Activated naive CD8-positive, alpha-beta T cell treated with anti-CD3 and anti-CD28 coated beads, Interleukin-2, amount 50 U/mL, for 16 hours (primary cell): ENCODE measurements at places on chromosomes 12 and 14.

DNA sequence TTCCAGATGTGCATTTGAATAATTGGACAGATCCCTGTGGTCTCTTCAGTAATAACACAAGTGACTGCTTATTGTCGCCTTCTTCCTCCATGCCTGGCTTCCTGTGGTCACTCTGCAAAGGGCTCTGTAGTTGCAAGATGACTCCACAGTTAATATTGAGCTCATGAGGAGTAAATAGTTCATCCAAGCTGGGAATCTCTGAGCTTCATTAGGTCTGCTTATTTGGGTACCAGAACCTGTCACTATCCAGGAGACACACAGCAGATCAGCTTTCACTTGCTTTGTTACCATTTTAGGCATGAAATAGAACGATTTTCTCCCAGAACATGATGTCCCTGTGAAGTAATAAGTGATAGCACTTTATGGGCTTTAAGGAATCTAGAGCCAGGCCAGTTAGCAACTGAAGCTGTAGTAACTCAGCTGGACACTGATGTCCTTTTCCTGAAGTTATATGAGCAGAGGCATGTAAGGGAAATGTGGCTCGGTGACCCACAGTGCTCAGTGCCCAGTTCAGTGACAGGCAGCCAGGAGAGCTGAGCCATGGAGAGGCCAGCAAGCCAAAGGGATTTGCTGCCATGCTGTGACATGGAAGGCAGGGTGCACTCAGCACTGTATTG lies 50.1 kb downstream of the CRADD start:
- no peak for DNase-seq

DNA sequence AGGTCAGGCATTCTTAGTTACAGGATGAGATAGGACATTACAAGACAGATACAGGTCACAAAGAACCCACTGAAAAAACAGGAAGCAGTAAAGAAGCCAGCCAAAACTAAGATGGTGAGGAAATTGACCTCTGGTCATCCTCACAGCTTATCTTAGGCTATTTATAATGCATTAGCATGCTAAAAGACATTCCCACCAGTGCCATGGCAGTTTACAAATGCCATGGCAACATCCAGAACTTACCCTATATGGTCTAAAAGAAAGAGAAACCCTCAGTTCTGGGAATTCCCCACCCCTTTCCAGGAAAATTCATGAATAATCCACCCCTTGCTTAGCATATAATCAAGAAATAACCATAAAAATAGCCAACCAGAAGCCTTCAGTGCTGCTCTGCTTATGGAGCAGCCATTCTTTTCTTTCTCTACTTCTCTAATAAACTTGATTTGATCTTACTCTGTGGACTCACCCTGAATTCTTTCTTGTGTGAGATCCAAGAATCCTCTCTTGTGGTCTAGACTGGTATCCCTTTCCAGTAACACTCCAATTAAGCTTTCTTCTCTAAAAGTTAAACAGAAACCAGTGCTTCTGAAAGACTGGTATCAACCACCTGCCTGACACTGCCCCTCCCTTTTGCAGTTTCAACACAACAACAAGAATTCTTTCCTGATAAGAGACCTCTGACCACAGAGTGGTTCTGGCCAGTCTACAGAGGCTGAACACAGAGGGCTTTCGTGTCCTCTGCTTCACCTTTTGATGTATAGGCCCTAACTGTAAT lies 86.9 kb downstream of the BCAT1 start:
- no peak for DNase-seq

DNA sequence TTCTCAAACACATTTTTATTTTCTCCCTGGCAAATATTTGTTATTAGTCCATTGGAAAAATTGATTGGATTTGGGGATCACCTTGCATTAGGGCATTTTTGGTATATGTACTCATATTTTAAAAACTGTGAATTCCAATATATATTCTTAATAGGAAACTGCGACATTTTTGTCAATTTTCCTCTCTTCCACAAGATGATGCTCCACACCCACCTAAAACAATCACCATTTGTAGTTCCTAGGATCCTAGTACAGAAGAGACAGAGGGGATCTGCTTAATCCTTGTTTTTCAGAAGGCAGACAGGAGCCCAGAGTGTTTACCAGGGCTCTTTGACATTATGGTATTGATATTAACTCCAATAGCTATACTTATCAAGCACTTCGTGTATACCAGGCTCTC lies 22.8 kb upstream of the OASL start:
- DNase-seq, result no peak

DNA sequence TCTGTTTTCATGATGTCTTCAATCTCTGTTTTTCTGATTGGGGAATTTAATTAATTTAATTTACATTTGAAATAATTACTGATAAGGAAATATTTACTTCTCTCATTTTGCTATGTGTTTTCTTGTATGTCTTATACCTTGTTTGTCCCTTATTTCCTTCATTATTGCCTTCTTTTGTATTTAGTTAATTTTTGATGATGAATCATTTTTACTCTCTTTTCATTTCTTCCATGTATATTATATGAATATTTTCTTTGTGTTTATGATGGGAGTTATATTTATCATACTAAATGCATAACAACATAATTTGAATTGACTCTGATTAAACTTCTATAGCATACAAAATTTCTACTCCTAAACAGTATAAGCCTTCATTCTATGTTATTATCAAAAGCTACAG lies 309.6 kb downstream of the LRFN5 start:
- no peak for DNase-seq

GRCh38 chr12:117182866-117183265 lies 7.4 kb downstream of the FBXO21 start:
- DNase-seq, result no peak

- DNase-seq, result no peak
These were observed 54.9 kb upstream of the SCN8A start for GRCh38 chr12:51536159-51536558.

GRCh38 chr12:47602949-47603558 lies 102.8 kb downstream of the RPAP3 start:
- DNase-seq, result no peak

DNA sequence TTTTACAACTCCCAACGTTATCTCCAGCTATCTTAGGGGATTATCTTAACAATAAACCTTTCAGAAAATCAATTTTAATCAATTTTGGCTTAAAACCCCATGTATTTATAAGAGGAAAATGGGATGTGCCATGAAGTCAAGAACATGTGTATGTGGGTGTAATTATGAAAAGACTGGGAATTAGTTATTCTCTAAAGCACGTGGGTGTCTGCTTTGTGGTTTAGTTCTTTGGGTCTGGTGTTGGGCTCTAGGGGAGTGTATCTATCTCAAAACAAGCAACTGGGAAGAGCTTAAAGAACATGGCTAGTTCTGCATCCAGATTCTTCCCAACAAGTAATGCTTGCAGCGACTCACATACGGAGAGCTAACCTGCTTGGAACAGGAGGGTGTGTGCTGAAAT lies 40.1 kb upstream of the MAX start:
- DNase-seq, result no peak

DNA sequence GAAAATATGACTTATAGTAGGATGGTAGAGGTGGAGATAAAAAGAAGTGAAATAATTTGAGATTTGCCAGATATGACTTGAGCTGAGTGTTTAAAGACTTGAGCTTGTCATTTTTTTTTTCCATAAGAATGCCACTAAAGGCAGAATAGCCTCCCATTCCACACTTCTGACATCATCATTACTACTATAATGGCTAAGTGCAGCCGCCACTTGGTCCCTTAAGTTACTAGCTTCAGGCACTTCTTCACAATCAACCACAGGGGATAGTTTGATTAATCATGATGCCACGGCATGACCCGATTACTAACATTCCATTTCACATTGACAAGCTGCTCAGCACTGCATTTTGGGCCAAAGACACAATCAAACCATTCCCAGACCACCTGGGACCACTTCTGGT lies 127.9 kb downstream of the EFCAB11 start:
- no peak for DNase-seq

- no peak for DNase-seq
These were observed 34.4 kb downstream of the WBP11 start for GRCh38 chr12:14768823-14769405.

GRCh38 chr12:108561852-108562347 lies 496 bp upstream of the ISCU start:
- DNase-seq, result no peak

DNA sequence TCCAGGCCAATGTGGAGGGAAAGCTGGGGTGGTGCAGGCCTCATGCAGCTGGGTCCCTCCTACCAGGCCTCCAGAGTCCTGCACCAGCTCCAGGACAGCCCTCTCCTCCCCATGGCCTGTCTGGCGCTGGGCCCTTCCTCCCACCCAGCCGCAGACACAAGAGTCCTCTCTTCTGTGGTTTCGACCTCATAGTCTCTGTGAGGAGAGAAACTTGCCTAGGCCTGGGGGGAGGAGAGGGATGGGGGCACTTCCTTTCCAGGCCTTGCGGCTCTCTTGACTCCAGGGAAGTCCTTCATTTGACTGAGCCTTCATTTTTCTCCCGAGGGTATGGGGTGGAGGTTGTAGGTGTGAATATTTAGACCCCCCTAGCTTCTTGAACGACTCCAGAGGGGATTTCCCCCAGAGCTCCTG lies 2.3 kb downstream of the MMP14 start:
- no peak for DNase-seq

DNA sequence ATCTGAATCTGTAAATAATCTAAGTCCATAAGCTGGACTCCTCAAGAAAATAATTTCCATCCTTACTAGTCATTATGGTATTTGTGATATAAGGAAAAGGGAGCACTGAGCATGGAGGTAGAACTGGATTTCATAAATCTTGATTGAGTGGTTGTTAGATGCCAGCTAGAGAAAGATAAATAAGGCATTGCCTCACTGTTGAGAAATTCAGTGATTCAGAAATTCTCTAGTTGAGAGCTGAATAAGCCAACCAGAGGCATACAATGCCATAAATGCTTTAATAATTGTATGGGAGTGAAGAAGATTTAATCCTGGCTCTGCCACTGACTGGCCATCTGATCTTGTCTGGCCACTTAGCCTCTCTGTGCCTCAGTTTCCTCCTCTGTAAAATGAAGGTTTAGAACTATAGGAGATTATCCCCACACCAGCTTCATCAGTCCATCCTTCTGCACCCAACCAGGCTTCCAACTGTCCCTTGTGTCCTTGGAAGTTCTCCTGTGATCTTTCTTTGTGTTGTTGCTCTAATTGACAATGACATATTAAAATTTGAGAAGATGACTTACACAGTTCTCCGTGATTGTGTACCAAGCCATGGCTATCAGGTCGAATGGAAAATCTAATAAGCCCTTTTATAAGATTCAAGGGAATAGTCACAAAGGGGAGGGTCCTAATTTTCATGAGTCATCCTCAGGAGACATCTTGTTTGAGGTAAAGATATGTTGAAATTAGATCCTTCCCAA lies 394.3 kb downstream of the EGLN3 start:
- DNase-seq, result no peak

DNA sequence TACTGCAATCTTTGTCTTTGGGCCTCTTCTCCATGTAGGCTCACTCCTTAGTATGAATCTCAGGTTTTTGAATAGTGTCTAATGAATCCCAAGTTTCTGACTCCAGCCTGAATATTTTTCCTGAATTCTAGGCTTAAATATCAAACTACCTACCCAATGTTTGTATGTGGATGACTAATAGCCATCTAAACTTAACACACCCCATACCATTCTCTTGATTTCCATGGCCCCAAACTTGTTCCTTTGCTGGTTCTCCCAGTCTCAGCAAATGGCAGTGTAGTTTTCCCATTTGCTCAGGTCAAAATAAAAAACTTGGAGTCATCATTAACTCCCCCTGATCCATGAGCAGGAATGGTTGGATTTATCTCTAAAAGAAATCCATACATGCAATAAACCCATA lies 18.8 kb upstream of the SDR39U1 start:
- no peak for DNase-seq
